ENCODE measurements at places on chromosomes 5 and 9.
A peak's percentile ranks its signal among the peaks of the same experiment; 100 is the strongest.

- DNase-seq, result no peak
Measured at GRCh38 chr9:26833792-26834191, 58.8 kb downstream of the CAAP1 start.

DNA sequence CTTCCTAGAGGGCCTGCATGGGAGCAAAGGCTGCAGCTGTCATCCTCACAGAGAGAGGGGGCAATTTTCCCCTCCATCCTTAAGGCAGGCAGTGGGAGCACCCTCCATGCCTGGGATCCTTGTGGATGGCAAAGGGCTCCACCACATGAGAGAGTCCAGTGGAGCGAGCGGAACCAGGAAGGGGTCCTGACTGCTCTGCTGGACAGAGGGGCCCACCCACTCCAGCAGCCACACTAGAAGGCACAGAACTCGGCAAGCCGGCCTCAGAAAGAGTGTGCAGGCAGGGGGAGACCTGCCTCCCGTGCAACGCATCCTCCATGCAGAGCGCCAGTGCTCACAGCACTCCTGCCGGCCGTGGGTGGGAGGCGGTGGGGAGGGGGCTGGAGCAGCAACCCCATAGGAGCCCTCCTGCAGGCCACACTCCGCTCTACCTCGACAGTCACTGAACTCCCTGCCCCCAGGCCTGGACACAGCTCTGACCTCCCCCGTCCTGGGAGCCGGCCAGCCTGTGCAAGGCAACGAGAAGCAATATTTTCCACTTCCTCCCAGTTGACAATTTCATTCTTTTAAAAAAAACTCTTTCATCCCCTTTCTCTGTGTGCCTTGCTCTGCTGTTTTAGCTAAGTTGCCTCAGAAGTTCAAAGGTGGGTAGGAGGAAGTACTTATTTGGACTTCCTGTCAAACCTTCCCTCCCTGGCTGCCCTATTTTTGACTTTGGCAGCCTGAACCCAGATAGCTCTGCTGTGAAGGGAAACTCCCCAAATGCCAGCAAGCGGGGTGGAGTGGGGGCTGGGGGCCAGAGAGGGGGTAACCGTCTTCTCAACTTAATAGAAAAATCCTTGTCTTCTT lies 5.3 kb upstream of the LCP2 start:
- no peak for DNase-seq

- no peak for DNase-seq
Measured at GRCh38 chr5:20949636-20950035, 961.6 kb upstream of the CDH18 start.

DNA sequence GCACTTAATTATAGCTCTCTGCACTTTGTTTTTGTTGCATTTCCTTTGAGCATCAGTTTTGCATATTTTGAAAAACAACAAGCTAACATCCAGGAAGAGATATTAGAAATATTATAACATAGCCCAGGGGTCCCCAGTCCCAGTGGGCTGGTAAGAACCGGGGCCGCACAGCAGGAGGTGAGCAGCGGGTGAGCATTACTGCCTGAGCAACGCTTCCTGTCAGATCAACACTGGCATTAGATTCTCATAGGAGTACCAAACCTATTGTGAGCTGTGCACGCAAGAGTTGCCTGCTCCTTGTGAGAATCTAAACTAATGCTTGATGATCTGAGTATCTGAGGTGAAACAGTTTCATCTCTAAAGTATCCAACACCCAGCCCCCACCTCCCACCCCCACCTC lies 675.9 kb upstream of the ZNF608 start:
- no peak for DNase-seq

GRCh38 chr5:16616536-16617273 lies at the start of gene RETREG1:
Gene RETREG1 (minus strand): TSS chr5:16616997. CDS start chr5:16616971, 26 bp downstream.
- DNase-seq, result peak; percentile 4

- DNase-seq, result no peak
Measured at GRCh38 chr9:75739884-75740611, 150.4 kb upstream of the PCSK5 start.

GRCh38 chr9:37079370-37080164 lies 40.8 kb upstream of the ZCCHC7 start:
- peak; percentile 86 for DNase-seq

DNA sequence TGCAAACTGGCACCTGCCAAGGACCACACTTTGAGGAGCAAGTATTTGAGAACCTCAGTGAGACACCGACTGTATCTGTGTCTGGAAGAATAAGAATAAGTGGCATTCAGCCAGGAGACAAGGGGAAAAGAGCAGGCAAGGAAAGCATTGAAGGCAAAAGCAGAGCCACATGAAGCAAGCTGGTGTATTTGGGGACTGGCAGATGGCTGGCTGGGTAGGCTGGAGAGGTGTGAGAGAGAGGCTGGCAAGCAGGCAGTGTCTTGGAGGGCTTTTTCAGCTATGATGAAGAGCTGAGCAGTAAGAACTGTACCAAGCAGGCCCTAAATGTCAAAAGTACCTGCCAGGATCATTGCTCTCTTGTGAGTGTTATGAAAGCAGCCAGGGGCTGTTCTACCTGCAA lies 14.1 kb upstream of the C5orf58 start:
- DNase-seq, result no peak

DNA sequence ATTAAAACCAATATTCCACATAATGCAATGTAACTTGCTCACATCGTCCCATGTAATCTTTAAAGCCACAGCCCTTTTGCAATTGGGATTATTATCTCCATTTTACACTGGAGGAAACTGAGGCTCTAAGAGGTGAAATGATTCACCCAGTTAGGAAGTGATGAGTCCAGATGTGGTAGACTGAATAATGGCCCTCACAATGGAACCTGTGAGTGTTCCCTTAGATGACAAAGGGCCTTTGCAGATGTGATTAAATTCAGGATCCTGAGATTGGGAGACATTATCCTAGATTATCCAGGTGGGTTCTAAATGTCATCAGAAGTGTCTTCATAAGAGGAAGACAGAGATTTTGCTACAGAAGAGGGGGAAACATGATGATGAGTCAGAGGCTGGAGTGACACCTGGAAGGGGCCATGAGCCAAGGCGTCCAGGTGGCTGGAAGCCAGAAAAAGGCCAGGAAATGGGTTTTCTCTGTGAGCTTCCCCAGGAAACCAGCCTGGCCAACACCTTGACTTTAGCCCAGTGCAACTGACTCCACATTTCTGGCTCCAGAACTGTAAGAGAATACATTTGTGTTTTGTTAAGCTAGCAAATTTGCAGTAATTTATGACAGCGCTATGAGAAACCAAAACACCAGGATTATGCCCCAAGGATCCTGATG lies 139.1 kb downstream of the KCNIP1 start:
- DNase-seq, result no peak

DNA sequence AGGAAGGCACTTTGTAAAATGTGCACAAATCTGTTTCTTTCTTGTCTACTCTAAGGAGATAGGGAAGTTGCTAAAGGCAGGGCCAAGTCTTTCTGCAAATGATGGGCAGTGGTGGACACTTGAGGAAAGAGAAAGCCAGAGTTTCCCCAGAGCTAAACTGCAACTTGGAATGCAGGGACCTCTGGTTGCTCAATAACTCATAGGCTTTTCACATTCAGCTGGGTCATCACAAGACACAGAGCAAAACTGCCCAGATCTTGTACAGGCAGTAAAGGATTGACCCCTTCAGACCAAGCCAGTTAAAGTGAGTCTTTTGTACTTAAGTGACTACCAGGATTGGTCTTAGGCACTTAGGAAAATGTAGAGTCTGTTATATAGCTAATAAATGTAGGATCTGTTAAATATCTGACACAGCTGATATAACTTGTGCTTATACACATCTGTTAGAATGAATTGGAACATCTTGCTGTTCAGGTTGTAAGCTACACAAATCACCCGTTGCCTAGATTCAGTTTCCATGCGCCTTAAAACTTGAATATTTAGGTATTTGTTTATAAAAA lies 13.5 kb upstream of the AGXT2 start:
- no peak for DNase-seq

GRCh38 chr5:60036192-60036938 lies 142.8 kb upstream of the PDE4D start:
- DNase-seq, result no peak

DNA sequence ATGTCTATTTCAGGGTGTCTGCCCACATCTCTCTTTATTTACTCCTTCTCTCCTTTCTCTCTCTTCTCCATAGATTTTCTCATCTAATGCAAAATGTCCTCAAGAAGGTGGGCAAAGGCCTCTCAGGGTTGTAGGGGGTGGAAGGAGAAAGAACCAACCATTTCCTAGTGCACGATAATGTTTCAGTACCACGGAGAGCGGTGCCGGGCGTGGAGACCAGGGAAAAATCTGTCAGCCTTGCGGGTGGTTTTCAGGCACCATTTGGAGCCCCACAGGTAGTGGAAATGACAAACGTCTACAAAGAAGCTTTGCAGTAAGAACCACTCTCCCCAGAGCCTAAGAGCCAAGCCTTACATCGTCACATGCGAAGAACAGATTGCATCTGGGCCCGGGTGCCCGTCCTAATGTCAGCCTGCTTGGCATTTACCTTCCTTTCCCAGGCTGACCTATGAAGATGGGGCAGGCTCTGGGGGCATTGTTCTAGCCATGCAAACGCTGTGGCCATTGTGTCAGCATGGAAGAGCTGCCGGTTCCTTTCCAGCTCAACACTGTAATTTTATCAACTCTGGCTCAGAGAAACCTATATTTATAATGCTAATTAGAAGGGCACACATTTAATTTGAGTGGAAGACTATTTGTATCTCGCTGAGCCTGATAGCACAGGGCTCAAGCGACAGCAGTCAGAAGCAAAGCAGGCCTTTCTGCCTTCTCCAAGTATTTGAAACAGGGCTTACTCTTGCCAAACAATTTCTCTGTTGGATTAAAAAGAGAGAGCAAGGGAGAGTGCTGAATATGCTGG lies 430.1 kb upstream of the WWC1 start:
- DNase-seq, result no peak

DNA sequence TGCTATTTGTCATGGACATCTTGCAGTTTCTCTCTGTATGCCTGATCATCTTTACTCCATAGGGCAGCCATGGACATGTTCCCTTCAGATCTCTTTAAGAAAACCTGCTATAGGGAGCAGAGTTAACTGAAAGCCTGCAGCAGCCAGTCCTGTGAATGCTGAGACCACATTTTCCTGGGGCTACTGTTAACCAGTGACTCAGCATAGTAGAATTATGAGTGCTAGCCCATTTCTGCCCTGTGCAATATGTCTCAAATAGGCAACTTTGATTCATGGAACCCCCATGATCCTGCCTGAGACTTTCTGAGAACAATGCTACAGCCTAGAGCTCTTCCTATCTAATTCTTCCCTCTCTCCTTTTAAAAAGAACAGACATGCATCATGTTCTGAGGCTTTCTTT lies 624.2 kb downstream of the CHSY3 start:
- DNase-seq, result peak; percentile 95

GRCh38 chr9:35116898-35117551 lies 1.4 kb upstream of the ATOSB start:
- DNase-seq, result peak; percentile 80

DNA sequence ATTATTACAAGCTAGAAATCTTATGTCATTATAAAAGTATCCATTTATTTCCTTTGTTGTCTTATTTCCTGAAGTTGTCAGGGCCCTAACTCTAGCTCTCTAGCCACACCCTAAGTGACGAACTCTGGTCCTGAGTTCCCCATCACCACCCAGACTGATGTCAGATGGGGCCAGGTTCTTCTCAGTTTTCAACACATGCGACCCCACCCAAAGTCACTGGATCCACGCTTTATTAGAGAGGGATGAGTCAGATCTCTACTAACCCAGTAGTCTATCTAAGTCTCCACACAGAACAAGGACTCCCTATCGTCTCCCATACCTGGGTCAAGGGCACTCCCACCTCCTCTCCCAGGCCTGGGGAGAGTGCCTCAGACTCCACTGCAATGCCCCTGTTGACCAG lies 6.8 kb upstream of the FEM1C start:
- peak; percentile 73 for DNase-seq

- no peak for DNase-seq
Measured at GRCh38 chr5:71934322-71934721, 173.0 kb upstream of the MAP1B start.

- DNase-seq, result no peak
Measured at GRCh38 chr5:1881098-1881572, 1.6 kb downstream of the IRX4 start.

DNA sequence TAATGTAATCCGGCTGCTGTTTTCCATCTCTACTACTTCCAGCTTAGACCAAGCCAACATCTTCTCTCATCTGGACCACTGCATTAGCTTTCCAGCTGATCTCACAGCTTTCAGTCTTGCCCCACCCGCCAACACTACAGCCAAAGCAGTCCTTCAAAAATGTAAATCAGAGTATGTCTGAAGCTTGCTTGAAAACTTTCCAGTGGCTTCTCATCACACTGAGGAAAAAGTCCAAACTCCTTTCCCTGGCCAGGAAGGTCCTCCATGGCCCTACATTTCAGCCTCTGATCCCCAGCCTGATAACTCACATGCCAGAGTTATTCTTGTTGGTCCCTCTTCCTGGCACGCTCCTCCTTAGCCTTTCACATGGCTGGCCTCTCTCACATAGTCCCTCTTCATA lies 38.5 kb downstream of the TTC1 start:
- no peak for DNase-seq

- DNase-seq, result peak; percentile 85
Measured at GRCh38 chr9:78122631-78123030, 91.0 kb upstream of the GNAQ start.
